Activated CD8-positive, alpha-beta memory T cell treated with anti-CD3 and anti-CD28 coated beads for 4 hours (primary cell): ENCODE measurements at places on chromosomes 4 and X.

- no peak for DNase-seq
Measured at GRCh38 chr4:129327637-129328036, 231.7 kb downstream of the C4orf33 start.

DNA sequence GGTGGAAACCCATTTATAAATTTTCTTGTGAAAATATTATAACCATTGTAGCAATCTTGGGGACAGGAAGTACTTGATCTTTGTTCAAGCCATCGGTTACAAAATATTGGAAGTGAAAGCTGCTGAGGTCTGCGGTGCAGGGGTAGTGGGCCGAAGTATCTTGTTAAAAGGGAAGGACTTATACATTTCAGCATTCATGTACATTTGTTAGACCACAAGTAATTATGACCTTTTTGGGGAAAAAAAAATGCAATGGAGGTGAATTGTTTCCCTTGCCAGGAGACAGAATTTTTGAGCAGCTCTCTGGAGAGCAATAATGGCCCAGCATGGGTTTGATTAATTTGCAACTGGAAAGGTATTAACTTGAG, 121.3 kb downstream of the EGF start:
- no peak for DNase-seq

GRCh38 chrX:49101629-49101984, 21.9 kb upstream of the WDR45 start:
- DNase-seq, result no peak

- no peak for DNase-seq
Measured at GRCh38 chr4:25161593-25161950, 1.3 kb upstream of the SEPSECS start.

- no peak for DNase-seq
Measured at GRCh38 chrX:120559804-120560203, 958 bp downstream of the CUL4B start.

- no peak for DNase-seq
Measured at GRCh38 chr4:86185659-86186058, 174.2 kb downstream of the MAPK10 start.

DNA sequence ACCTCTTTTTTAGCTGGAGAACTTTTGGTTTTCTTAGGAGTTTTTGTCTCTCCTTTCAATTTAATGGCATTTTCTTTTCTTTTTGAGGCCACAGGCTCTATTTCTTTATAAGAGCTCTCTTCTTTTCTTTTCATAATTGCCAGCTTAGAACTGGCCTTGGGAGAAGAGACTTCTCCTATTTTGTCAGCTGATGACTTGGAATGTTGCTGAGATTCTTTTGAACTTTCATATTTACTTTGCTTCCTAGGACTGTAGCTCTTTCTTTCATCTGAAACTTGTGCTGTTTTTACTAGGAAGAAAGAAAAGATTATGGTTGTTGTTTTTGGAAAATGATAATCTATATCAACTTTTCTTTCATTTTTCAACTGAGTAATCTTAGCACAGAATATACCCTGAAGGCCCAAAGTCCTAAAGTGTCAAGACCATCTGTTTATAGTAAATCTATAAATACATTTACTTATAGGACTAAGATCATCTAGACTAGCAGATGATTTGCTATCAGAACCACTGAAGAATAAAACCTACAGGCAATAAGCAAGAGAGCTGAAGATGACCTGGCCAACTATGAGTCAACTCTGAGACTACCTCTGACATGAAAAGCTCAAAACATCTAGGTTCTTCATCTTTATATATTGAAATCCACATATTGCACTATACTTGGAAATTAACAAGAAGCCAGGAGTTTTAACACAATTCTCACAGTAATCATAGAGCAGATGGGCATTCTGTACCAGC, 45.6 kb downstream of the RFC1 start:
- no peak for DNase-seq

DNA sequence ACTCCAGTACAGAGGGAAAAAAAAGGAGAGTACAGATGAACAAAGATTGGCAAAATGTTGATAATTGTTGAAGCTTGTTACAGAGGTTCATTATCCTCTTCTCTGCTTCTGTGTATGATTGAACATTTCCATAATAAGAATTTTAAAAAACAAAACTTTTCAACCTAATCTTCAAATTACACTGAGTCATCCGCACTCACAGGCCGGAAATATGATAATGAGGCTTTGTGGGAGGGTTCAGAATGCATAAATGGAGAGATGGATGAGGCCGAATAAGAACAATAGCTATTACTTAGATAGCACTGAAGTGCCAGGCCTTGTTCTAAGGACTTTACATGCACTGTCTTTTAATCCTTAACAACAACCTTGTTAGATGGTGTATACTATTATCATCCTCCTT, 4.6 kb upstream of the ERCC6L start:
- DNase-seq, result no peak

DNA sequence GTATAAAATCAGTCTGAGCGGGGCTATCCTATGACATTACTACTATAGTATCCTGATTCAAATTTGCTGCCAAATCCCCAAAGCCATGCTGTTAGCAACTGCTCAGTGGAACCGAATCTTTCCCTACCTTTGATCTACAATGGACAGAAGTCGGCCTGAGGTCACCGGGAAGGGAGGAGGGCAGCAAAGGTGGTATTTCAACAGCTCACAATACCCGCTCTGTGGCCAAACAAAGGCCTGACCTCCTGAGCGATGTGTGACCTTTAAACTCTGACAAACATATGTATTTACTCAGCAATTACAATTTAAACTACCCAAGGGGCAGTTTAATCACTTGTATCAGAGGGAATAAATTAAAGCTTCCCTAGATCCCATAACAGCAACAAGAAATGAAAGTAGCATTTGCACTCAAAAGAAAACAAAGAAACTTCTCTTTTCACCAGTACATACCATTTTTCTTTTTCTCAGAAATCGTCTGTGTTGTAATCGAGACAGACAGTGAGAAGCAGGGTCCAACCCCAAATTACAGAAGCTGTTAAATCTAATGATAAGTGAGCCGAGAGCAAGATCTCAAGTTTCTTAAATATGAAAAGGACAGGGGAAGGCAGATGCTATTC, 11.6 kb upstream of the TMEM128 start:
- DNase-seq, result no peak

- no peak for DNase-seq
Measured at GRCh38 chr4:11475871-11476270, 47.2 kb upstream of the HS3ST1 start.

GRCh38 chr4:122053186-122053585, 98.9 kb upstream of the BLTP1 start:
- DNase-seq, result no peak

DNA sequence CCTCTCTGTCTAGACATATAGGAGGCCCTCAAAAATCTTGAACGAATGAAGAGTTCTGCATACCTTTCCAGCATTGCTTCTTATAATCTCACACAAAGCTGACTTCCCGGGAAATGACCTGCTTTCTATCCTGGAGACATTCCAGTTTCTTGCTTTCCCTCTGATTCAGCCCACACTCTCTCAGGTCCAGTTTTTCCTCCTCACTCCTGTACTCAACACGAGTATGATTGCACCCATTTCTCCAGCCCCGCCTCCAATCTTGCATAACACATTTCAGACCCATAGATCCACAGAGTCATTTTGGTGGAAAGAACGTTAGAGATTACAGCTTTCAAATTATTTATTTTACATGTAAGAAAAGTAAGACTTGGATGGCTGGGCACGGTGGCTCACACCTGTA, 127.5 kb upstream of the TLR3 start:
- no peak for DNase-seq

DNA sequence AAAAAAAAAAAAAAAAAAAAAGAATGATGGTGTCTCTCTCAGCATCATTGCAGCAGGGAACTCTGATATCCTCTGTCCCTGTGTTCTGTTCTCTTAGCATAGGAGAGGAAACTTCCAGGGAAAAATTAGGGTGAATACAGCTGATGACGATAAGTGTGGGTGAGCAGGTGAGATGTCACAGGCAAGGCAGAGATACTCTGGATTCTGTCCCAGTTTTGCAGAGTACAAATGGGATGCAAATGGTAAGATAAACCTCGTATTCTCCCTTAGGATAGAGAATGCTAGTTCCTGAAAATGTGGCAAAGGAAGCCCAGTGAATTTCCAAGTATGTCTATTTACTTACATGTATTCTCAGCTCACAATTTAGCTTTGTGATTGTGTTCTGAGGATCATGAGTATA, 671.6 kb upstream of the BOD1L1 start:
- no peak for DNase-seq

DNA sequence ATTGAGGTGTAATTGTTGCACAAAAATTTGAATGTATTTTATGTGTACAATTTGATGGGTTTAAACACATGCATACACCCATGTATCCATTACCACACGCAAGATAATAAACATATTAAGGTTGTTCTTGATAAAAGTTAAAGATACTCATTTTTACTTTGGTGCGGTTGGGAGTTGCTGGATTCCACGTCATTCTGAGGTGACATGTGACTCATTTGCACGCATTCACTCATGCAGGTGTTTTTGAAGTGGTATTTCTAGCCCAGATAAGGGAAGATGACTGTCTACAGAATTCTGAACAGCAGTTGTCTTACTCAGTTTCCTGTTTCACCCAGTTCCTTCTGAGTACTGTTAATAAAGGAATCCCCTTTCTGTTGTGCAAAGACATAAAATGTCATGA, 142.0 kb downstream of the RTL3 start:
- DNase-seq, result peak; percentile 41

DNA sequence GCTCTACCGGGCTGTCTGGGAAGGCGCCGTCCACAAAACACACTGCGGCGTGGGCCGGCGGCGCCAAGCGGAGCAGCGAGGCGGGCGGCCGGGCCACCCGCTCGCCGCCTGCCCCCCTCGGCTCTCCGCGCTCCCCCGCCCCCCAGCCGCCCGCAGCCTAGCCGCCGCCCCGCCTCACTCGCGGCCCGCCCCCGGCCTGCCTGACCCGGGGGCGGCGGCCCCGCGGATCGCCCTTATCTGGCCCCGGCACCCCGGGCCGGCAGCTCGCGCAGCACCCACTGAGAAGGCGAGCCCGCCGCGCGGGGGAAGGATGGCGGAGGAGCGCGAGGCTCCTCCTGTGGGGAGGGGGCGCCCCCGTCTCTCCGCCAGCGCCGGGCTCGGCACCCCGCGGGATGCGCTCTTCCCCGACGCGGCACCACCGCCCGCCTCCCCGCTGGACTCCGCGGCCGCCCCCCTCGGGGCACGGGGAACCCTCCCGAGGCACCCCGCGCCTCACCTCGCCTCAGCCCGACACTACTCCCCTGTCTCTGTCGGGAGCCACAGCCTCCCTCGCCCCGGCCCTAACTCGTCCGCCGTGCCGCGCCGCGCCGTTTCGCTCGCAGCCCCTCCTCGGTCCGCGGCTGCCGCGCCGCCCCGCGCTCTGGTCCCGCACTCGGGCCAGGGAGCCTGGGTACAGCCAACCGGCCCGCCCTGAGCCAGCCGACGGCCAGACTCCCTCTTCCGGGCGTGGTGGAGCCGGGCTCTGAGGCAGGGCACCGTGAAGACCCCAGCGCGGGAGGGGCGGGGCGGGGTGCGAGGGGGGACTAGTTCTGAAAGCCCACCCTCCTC, 566 bp downstream of the ATP11C start:
- no peak for DNase-seq

DNA sequence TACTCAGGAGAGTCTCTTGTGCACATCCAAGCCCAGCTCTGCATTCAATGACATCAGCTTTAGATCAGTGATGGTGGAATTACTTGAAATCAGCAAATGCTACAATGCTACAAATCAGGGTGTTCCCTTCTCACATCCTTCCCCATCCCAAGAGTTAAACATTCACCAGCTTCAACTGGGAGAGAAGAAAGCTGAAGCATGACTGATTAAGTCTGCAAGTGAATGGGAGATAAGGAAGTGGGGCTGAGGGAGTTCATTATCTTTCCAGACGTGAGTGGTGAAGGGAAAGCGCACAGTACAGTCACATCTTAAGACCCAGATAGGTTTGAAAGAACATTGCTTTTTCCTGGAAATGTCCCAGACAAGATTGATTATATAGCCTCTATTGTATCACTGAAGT, 26.2 kb upstream of the MAP9 start:
- DNase-seq, result no peak

GRCh38 chr4:4752025-4752424, 107.4 kb upstream of the MSX1 start:
- DNase-seq, result no peak

GRCh38 chr4:111963158-111963700, 182.0 kb upstream of the FAM241A start:
- no peak for DNase-seq

GRCh38 chr4:31104577-31104976, 384.4 kb downstream of the PCDH7 start:
- DNase-seq, result no peak

- DNase-seq, result no peak
Measured at GRCh38 chr4:176858839-176859238, 66.1 kb upstream of the VEGFC start.

- DNase-seq, result no peak
Measured at GRCh38 chr4:74297539-74297938, 10.7 kb upstream of the EPGN start.

- DNase-seq, result no peak
Measured at GRCh38 chr4:187176261-187176910, 452.7 kb upstream of the FAT1 start.

GRCh38 chr4:40205259-40206198, 8.7 kb downstream of the RHOH start:
- no peak for DNase-seq

- no peak for DNase-seq
Measured at GRCh38 chrX:133053861-133054598, 42.9 kb downstream of the USP26 start.

DNA sequence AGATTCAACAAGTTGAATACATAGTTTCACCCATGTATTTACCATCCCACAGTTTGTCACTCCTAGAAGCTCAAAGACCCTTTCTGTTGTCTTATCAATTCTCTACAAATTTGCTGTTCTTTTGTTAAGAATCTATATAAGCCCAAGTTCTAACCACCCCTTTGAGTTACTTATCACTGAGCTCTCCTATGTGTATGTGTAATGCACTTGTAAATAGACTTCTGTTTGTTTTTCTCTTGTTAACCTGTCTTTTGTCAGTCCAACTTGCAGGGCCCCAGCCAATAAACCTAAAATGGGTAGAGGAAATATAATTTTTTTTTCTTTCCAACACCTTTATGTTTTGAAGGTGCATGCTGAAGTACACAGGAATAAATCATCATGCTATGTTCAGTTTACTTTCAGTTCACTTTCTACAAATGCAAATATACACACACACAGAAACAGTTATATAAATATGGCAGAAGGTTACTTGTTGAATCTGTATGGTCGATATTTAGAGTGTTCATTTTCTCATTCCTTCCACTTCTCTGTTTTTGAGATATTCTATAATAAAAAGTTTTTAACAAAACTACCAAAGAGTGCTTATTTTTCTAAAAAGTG, 22.3 kb upstream of the CLOCK start:
- DNase-seq, result no peak

GRCh38 chr4:73844345-73844744, 7.9 kb downstream of the CXCL6 start:
- DNase-seq, result no peak

DNA sequence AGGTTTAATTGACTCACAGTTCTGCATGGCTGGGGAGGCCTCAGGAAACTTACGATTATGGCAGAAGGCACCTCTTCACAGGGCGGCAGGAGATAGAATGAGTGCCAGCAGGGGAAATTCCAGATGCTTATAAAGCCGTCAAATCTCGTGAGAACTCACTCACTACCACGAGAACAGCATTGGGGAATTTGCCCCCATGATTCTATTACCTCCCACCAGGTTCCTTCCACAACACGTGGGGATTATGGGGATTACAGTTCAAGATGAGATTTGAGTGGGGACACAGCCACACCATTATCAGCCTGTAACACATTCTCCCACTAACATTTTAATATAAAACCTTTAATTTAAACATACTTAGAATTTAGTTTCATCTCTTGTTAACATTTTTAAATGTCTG, 144.7 kb upstream of the SMIM10 start:
- DNase-seq, result no peak
